Dermis blood vessel endothelial cell (primary cell): ENCODE measurements at places on chromosomes 12 and 14. TPM values are rescaled to one million over a fixed set of nuclear protein-coding genes. Genes with fewer than 3 reads are reported as not detected.

- DNase-seq: no peak
These were observed 292.3 kb downstream of the TMEM117 start for GRCh38 chr12:44127966-44128710.

DNA sequence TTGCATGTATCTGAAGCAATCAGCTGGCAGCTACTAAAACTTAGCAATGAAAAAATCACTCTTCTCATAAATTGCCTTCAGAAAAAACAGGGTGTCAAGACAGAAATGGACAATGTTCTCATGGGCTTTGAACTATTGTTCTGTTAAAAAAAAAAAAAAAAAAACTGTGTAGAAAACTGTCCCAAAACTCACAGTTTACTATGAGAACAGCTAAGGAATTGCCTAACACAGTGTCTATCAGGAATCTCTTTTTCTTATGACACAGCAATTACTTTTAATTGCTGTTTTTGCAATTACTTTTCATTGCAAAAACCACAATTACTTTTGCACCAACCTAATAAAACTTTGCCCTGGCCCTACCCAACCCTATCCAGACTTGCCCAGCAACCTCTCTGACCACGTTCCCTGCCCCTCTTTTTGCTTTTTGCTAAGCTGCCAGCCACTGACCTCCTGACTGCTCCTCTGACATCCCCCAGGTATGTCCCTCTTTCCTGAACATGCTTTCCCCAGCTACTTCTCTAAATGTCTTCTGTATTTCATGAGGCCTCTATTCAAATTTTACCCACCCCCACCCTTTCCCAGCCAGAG is 68.0 kb upstream of the SLCO1C1 start:
- no peak for DNase-seq

FBRSL1 gene
- total RNA-seq: 4.4 and 4.8 TPM in 2 replicates

CCDC196 gene
- not detected in 2 replicates for total RNA-seq

GRCh38 chr12:108307006-108307405 is 32.1 kb downstream of the CMKLR1 start:
- DNase-seq: no peak
